ENCODE measurements at places on chromosomes 7 and 10. TPM values are rescaled to one million over a fixed set of nuclear protein-coding genes. Genes with fewer than 3 reads are reported as not detected.

The ADAM8 gene
- total RNA-seq: 23.2 TPM

The GRID2IP gene
- total RNA-seq: not detected

The SHTN1 gene
- 39.2 TPM for total RNA-seq

The PRKG1 gene
- 0.09 TPM for total RNA-seq

- no peak overlapping the region for H3K4me3 ChIP-seq
- H3K4me1 ChIP-seq: no peaks in the 10 kb centered on the region
- DNase-seq: no peak
- H3K27ac ChIP-seq: no peak overlapping the region
These were observed 247.3 kb downstream of the DIP2C start for GRCh38 chr10:442209-442608.

- H3K27me3 ChIP-seq: no peaks in the 10 kb centered on the region
These were observed 68.4 kb upstream of the DUSP5 start for GRCh38 chr10:110429301-110429700.

DNA sequence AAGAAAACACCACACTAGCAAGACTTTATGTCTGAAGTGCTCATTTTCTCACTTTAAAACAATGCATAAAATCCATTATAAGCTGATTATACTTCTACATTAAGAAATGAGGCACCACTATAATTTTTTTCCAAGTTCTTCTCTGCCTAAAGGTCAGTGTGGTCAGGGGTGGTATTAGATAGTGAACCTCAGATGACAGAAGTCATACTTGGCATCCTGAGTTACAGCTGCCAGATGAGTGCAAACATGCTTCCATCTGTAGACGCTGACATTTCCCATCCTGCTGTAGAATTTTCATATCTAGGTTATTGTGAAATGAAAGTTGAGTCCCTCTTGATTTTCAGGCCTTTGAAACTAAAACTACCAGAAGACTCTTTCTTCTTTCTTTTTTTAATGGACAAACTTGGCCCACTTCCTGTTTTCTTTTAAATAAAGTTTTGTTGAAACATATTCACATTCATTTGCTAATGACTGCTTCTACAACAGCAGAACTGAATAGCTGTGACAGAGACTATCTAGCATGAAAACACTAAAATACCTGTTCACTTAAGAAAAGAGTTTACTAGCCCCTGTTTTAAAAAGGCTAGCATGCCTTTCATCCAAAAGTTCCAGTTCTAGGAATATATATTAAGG lies 900.8 kb downstream of the XPNPEP1 start:
- H3K27ac ChIP-seq: no peak overlapping the region
- H3K27me3 ChIP-seq: no peaks in the 10 kb centered on the region
- H3K4me1 ChIP-seq: peaks cover 8% of the 10 kb centered on the region
- H3K36me3 ChIP-seq: no peaks in the 10 kb centered on the region
- DNase-seq: no peak

DNA sequence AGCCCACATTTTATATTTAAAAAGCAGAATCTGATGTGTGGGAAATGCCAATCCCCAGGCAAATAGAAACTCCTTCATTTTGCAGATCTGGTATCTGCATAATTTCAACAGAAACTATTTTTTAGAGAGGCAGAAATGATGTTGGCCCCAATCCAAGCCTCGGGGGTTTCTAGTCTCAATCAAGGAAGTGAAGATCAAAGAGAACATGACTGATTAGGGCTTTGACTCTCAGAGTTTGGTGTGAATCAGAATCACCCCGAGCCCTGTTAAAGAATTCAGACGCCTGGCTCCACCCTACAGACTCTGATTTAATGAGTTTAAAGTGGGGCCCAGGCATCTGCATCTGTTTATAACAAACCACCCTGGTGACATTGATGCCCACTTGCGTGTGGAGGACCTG lies 36.7 kb upstream of the UBE2H start:
- peak; percentile 15 for DNase-seq
- H3K36me3 ChIP-seq: no peaks in the 10 kb centered on the region
- no peaks in the 10 kb centered on the region for H3K4me1 ChIP-seq

DNA sequence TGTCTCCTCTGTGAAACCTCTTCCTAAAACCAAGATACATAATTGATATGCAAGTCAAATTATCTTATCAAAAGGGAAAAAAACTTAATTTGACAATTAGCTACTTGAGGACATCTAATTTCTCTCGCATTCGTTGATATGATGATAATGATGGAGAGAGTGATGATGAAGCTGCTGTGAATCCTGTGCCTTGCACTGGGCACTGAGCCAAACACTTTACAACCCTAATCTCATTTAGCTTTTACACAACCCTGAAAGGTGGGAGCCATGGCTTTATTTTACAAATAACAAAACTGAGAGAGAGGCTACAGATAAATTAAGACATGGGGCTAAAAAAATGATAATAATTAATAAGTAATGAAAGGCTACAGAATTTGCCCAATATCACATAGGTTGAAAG lies 176.0 kb downstream of the NOC3L start:
- no peak overlapping the region for H3K4me3 ChIP-seq
- no peaks in the 10 kb centered on the region for H3K27me3 ChIP-seq
- DNase-seq: no peak
- H3K4me1 ChIP-seq: peaks cover 22% of the 10 kb centered on the region
- no peak overlapping the region for H3K27ac ChIP-seq
